ENCODE measurements at places on chromosomes 5 and 9.

- no peak for DNase-seq
These were observed 73.1 kb downstream of the RGS3 start for GRCh38 chr9:113536483-113537228.

DNA sequence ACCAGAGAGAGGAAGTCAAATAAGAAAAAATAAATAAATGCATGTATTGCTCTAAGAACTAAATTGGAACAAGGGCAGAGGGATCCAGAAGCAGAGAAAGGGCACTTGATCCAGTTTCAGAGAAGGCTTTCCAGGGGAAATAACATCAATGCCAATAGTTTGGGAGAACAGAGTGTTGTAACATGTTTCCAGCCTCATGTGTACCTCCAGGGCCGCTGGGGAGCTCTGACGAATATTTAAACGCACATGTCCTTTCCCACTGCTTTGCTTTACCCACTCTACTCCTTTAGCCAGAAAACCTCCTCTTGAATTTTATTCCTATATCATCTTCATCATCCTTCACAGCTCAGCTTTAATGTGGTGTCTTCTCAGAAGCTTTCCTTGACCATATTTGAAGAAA, 233.7 kb downstream of the ENC1 start:
- no peak for DNase-seq

DNA sequence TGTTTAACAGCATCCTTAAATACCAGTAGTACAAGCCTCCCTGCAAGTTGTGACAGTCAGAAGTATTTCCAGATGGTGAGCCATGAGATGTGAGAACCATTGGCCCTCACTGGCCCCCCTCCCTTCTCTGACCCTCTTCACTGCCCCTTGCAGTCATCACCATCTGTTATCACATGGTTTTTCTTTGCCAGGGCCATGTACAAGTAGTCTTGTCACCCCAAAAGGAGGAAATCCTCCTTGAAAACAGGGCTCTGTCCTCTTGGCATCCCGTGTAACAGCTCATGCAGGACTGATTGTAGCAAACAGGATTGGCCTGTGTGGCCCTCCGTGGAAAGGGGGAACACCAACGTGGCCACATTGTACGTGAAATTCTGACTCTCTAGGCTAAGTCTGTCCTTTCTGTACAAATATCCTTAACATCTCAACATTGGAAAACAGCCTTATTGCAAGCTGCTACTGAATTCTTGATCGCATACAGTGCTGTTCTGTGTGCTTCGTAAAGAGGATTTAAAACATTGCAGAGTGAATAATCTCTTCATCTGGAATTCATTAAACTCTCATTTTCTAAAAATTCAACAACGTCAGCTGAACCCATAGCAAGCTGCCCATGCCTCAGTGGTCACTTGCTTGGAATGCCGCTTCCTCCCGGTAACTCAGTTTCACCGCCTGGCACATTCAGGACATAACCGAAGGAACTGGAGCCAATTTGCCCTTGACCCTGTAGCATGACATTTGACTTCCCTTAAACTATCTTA, 171.7 kb downstream of the ATPSCKMT start:
- DNase-seq = no peak

- no peak for DNase-seq
These were observed 87.3 kb upstream of the CCNG1 start for GRCh38 chr5:163350083-163350482.

DNA sequence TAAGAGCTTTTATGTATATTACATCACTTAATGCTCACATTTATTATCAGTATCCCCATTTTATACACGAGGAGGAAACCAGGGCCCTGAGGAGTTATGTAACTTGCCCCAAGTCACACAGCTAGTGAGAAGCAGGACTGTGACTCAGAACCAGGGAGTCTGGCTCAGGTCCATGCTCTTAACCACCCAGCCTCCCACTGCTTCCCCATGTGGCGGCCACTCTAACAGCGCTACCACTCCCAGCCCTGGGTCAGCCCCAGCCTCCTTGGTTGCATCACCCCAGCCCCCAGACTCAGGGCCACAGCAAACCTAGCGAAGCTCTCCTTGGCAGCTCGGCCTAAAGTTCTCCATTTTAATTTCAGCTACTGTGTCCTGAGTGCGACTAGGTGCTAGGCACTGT, 159.1 kb downstream of the PAX5 start:
- no peak for DNase-seq

- no peak for DNase-seq
These were observed 60.4 kb downstream of the EHMT1 start for GRCh38 chr9:137679249-137679648.

GRCh38 chr5:137392261-137392660, 106.9 kb downstream of the SPOCK1 start:
- DNase-seq = no peak

GRCh38 chr9:18360005-18360404, 113.9 kb upstream of the ADAMTSL1 start:
- DNase-seq = no peak
